ENCODE measurements at places on chromosomes 7 and 10. TPM values are rescaled to one million over a fixed set of nuclear protein-coding genes. Genes with fewer than 3 reads are reported as not detected.

DNA sequence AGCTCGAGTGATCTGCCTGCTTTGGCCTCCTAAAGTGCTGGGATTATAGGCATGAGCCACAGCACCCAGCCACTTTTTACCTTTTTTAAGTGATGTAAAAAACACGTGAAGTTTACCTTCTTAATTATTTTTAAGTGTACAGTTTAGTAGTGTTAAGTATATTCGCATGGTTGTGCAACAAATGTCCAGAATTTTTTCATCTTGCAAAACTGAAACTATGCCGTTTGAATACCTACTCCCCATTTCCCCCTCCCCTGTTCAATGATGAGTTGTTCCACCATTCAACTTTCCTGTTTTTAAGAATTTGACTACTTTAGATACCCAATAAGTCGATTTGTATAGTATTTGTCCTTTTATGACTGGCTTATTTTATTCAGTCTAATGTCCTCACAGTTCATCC lies 10.9 kb downstream of the NRBF2 start:
- DNase-seq: no peak
- H3K27me3 ChIP-seq: no peaks in the 10 kb centered on the region
- H3K4me1 ChIP-seq: peaks cover 23% of the 10 kb centered on the region
- no peaks in the 10 kb centered on the region for H3K36me3 ChIP-seq
- no peak overlapping the region for H3K27ac ChIP-seq

The RBP3 gene
- not detected for total RNA-seq

DNA sequence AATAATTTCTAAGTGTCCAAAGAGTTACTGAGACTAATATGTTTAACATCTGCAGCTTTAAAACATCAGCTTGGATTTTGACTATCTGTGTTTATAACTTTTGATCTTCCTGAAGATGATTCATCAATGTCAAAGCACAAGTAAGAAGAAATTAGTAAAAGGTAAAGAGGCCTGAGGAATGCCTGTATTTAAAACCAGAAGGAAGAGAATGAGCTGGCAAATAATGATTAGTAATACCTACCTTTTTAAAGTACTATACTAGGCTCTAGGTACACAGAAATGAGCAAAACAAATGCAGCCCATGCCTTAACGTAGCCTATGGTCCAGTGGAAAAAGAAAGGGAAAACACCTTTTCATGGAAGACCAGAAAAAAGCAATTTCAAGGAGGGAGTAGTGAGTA lies 158.0 kb downstream of the KCND2 start:
- no peak overlapping the region for H3K27ac ChIP-seq
- H3K4me1 ChIP-seq: no peaks in the 10 kb centered on the region
- H3K36me3 ChIP-seq: no peaks in the 10 kb centered on the region
- DNase-seq: no peak
- H3K4me3 ChIP-seq: no peak overlapping the region

- no peaks in the 10 kb centered on the region for H3K4me1 ChIP-seq
- DNase-seq: no peak
- H3K27ac ChIP-seq: no peak overlapping the region
- no peaks in the 10 kb centered on the region for H3K36me3 ChIP-seq
- peaks cover 9% of the 10 kb centered on the region for H3K27me3 ChIP-seq
- no peak overlapping the region for H3K4me3 ChIP-seq
Measured at GRCh38 chr7:149385195-149385950, 75.5 kb downstream of the ZNF777 start.

The DENND2A gene
- total RNA-seq: 0.60 TPM

The CYP3A4 gene
- not detected for total RNA-seq

DNA sequence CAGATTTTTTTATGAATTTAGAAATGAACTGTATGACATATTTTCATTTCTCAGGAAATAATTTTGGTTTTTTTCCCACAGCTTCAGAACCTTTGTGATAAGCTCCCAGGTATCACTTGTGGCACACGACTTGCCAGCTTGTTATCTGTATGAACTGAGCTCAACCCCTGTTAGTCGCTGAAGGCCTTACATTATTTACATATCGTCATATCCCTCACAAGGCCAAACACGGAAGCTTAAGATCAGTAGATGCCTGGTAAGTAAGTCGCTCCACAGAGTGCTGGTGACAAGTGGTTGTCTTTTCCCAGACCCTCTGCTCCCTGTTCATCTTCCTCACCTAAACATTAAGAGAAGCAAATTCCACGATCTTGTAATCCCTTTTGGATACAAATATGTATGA lies 55.2 kb downstream of the RAPGEF5 start:
- no peak for DNase-seq
- no peaks in the 10 kb centered on the region for H3K4me1 ChIP-seq
- H3K36me3 ChIP-seq: peaks cover 8% of the 10 kb centered on the region
